ENCODE measurements at places on chromosomes 12 and 14.

GRCh38 chr12:24173067-24173466 is 223.6 kb upstream of the SOX5 start:
- no peak for DNase-seq

DNA sequence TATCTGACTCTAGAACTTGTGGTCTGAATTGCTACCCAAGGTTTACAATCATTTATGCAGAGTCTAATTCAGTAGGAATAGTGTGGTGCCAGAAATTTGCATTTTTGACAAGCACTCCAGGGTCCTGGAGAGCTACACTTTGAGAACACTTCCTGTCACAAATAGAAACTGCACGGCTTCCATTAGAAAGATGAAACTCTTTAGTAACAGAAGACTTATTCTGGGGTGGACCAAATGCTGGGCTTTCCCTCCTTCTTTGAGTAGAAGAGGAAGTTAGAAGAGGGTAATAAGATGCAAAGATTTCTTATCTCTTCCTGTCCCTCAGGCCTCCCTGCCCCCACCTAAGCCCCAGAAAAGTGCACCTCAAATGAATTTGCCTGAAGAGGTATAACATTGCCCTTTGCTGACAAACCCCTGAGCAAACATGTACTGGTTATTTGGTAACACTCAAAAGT is 28.4 kb downstream of the DGLUCY start:
- no peak for DNase-seq

- peak; percentile 29 for DNase-seq
These were observed 18.7 kb downstream of the PKP2 start for GRCh38 chr12:32877601-32878459.

- no peak for DNase-seq
These were observed 680.3 kb downstream of the MED13L start for GRCh38 chr12:115597157-115597712.

DNA sequence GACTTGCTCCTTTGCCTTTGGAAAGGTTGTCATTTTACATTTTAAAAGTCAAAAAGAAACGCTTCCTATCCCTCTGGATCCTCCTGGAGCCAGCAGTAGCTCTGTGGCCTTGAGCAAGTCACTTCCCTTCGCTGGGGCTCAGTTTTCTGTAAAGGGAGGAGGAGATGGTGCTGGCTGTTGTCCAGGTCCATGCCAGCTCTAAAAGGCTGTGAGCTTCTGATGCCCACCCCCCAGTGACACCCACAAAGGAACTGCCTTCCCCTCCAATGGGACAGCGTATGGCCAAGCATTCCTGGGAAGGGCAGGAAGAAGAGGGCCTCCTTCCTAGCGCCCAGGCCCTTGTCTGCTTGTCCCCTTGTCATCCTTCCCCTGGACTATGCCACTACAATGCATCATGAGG is 81.5 kb downstream of the NTF3 start:
- DNase-seq: no peak

DNA sequence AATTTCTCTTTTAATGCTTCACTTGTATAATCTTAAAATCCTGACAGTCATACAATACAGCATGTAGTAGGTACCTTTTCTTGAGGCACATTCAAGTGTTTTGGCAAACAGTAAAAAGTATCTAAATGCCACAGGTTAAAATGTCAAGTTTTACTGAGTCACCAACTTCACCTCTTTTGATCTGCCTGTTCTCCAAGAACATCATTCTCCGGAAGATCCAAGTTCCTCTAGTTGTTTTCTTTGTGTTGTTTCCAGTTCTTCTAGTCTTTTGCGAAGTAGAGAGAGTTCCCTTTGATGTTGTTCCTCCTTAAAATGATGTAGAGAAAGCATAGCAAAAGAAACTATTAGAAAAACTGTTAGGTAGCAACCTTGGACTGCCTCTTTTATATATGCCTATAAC is 151.1 kb downstream of the CEP83 start:
- no peak for DNase-seq

- no peak for DNase-seq
These were observed 76.1 kb downstream of the METTL25 start for GRCh38 chr12:82434392-82434911.

- DNase-seq: no peak
These were observed 392.3 kb downstream of the PAWR start for GRCh38 chr12:79298506-79298905.

GRCh38 chr12:113248051-113248825 is 27.0 kb downstream of the TPCN1 start:
- no peak for DNase-seq

GRCh38 chr14:98172243-98172778 is 1099.7 kb downstream of the BCL11B start:
- no peak for DNase-seq

DNA sequence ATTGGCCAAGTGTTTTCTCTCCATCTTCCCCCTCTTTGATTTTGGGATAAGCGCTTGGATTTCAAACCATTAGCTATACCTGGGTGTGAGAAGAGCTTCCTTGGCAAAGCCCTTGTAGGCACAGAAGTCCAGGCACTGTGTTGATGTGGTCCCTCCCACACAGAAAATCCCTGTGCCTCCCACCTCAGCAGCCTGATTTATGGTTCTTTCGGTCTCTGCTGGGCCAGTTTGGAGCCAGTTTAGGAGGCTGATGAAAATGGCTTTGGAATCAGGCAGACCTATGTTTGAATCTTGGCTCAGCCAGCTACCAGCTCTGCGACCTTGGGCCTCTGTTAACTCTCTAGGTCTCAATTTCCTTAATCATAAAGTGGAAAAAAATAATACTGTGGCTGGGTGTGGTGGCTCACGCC is 9.6 kb upstream of the IFT81 start:
- no peak for DNase-seq

- DNase-seq: no peak
These were observed 16.1 kb upstream of the P2RX7 start for GRCh38 chr12:121116318-121117225.

DNA sequence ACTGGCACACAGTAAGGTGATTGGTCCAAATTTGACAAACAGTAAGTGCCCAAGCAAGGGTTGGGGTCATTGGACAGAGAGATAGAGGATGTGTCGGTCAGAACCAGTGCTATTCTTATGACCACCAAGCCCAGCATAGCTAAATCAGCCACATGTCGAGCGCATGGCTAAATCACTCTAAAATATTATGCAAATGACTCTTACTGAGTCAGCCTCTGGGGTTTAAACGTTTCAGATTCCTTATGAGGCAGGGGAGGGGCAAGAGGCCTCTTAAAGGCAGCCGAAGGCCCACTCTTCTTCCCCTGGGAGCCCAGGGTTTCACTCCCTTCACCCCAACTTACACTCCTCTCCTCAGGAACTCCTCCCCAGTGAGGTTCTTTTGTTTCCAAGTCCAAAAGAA is 603 bp upstream of the ENDOU start:
- no peak for DNase-seq

- DNase-seq: no peak
These were observed 20.2 kb upstream of the OASL start for GRCh38 chr12:121059031-121059898.

DNA sequence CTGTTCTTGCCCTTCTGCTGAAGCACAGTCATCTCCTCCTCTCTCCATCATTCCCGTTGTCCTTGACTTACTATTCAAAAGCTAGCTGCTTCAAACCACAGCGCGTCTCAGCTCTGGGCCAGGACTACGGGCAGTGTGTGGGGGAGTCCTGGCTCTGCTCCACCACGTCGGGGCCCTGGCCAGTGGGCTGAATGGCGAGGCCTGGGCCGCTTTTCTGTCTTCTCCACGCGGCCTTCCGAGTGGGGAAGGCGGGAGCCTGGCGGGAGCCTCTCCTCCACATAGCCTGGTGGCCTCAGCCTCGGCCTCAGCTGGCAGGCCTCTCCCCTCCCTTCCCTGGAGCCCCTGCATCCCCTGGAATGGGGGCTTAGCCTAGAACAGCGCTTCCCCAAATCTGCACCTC is 16.5 kb downstream of the ANKRD9 start:
- no peak for DNase-seq

DNA sequence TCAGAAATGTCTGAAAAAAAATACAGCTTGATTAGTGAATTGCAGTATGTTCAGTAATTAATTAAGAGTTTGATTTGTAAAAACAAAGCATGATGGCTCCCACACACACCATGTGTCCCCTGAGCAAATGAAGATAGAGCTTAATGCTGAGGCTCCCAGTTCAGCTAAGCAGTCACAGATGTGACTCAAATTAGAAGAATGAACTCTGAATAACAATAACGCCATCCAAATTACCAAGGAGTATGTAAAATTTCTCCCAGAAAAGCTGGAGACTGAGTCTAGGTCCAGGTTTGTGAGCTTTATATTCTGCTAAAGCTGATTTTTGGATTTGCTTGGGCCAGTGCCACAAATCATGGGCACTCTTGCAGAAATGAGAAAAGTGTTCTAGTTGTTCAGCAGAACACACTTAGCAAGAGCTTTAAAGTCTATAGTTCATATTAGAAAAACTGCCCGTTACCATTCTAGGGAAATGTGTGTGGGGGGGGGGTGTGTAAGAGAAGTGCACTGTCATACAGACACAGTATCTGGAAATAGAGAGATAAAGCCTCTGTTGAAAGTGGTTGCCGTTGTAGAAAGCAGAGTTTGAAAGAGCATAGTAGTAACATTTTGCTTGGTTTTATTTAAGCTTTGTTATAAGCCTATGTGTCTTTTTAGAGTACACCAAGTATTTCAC is 253.1 kb downstream of the BCAT1 start:
- no peak for DNase-seq

DNA sequence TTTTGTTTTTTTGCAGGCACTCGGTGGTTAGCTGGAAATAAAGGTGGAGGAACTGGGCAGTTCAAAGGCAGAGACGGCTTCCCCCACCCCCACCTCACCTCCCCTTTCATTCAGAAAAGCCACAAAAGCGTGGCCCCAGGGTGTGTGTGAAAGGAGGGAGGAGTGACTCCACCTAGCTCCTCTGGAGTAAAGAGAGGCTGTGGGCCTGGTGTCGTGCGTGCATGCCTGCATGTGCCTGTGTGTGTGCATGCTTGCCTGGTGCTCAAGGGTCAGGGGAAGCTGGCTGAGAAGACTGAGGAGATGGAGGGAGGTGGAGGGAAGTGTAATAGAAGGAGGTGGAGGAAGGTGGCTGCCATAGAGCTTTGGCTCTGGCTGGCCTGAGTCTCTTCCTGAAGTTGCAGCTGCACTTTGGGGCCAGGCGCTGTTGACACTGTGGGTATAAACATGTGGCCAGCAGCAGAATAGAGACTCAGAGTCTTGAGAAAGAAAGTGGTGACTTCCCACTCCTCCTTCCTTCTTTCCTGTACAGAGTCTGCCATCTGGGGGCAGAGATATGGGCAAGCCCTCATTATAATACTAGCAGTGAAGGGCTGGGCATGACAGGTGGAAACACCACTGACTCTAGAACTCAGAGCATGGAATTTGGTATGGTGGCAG is 36.9 kb upstream of the SINHCAF start:
- peak; percentile 36 for DNase-seq

DNA sequence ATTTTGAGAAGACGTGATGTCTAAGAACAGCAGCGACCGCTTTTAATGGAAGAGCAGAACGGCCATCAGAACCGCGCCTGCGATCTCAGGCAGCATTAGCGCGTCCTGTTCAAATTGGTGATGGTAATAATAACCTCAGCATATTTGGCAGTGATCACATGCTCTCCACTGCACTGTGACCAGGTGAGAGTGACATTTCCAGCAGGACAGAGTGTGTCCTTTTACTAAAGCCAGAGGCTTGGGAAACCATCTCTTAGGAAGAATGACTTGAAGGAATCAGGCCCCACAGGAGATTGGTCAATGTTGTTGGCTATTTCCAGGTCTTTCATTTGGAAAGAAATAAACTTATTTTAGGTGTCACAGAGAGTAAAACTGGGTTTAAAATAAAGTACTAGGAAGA is 51.4 kb upstream of the FBXO21 start:
- no peak for DNase-seq

DNA sequence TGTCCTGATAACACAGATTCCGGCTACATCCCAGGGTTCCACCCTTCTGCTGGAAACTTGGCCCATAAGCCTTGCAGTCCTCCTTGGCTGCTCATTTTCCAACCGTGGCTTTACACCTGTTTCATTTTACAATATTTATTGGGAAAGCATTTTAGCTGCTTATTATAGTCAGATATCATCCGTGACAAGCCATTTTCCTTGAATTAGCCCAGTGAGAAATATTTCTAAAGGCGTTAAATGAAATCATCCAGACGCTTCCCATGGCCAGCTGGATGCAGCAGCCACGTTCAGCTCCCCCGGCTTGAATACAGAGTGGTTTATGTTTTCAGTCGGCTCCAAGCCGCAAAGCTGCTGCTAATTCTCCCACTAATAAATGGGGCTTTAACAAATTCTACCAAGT is 245.0 kb upstream of the PELI2 start:
- no peak for DNase-seq

DNA sequence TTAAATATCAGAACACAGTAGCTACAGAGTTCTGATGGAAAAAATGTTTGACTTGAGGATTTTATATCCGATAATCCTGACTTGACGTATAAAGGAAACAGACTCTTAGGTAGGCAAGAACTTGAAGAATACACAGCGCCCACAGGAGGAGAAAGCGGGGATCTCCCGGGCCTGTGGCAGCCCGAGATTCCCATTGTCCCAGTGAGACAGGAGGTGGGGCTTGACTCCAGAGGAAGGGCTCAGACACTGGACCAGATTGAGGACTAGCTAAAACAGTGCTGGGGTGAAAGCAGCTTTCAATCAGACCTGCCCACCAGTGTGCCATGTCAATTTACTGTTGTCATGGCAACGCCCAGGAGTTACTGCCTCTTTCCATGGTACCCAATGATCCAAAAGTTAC is 51.1 kb upstream of the C14orf180 start:
- no peak for DNase-seq

DNA sequence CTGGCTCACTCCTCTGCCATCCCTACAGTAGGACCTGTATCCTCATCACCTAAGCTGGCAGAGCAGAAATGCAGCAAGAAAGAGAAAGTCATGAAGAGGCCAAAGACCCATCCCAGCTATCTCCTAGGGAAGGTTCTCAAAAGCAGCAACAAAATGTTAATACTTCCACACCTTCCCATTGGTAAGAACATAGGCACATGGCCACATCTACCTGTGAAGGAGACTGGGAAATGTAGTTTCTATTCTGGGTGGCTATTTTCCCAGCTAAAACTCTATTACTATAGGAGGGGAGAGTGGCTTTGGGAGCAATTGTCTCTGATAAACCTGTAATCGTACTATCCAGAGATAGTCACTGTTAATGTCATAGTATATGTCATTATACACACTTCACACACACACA is 13.7 kb upstream of the EIF2B2 start:
- no peak for DNase-seq

DNA sequence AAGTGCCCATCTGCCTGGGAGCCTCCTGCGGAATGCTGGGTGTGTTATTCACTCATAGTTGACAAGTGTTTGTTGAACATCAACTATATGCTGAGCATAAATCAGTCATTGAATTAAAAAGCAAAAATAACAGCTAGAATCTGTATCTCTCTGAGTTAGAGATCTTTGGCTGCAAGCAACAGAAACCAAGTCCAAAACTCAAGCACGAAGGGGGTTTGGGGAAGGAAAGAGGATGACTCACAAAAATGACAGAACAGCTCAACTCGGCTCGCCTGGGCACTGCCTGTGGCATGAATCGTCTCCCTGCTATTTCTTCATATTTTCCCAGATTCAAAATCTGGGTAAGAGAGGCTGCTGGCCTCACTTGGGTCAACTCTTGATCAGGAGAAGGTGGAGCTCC is 72.6 kb upstream of the NCOR2 start:
- no peak for DNase-seq

- no peak for DNase-seq
These were observed 7.1 kb downstream of the ABCC9 start for GRCh38 chr12:21934173-21934572.
